ENCODE measurements at places on chromosomes 7 and 10. TPM values are rescaled to one million over a fixed set of nuclear protein-coding genes. Genes with fewer than 3 reads are reported as not detected.
A peak's percentile ranks its signal among the peaks of the same experiment; 100 is the strongest.

- no peak for DNase-seq
These were observed 410.0 kb downstream of the TCERG1L start for GRCh38 chr10:130901311-130902165.

- no peak for DNase-seq
These were observed 139.4 kb upstream of the AGR3 start for GRCh38 chr7:17021205-17021604.

GRCh38 chr10:112744181-112745096, 205.6 kb upstream of the TCF7L2 start:
- DNase-seq: no peak

DNA sequence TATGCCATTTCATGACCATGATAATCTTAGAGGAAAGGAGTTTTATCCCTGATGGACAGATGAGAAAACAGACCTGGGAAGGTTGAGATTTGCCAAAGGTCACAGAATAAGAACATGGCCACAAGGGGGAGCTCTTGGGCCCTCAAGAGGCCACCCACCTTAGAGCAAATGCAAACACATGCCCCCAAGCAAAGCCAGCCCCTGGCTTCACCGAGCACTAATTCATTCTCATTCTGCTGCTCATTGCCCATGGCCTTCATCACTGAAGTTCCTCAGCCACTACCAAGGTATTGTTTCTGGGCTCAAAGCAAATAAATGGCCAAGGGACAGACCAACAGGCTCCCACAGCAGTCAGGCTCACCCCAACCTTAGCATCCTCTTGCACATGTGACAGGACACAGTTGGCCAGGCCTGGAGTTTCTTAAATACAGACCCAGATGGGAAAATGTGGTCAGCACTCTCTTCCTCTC, 44.2 kb downstream of the PDLIM1 start:
- peak; percentile 47 for DNase-seq

GRCh38 chr10:95312986-95313495, 22.2 kb upstream of the PDLIM1 start:
- DNase-seq: no peak

C10orf62 gene
- 0.48 TPM for total RNA-seq

CREB5 gene
- total RNA-seq: 7.0 TPM

DNA sequence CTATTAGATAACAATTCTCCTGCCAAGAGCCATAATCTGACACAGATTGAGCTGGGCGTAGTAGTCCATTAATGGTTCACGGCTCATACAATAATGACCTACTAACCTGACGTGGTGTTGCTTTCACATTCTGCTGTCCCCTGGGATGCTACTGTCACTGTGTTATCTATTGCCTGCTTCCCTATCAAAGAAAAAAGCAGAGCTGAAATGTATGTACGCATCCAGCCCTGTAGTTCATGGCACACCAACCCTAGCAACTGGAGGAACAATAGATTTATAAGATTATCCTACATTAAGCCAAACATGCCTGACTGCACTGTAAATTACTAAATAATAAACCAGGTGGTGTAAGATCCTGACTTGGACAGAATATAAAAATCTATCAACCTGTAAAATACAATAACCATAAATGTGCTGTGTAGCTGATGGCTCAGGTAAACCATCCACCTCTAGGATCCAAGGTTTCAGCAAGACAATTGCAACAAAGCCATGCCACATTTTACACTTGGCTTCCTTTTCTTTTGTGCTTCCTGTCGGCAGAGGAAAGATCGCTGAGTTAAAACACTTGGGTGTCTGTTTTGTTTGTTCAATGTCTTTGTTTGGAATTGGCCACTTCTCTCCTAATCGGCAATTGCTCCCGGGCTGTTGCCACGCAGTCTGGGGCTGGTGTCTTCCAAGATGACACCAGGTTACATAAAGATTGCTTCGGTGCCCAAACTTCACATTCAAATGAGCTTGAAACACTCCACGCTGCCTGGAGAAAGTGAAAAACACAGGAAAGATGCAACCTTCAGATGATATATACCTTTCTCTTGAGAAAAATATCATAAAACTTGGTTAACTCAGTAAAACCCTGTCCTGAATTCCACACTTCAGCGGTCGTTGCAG, 143.9 kb upstream of the MGMT start:
- DNase-seq: no peak

DNA sequence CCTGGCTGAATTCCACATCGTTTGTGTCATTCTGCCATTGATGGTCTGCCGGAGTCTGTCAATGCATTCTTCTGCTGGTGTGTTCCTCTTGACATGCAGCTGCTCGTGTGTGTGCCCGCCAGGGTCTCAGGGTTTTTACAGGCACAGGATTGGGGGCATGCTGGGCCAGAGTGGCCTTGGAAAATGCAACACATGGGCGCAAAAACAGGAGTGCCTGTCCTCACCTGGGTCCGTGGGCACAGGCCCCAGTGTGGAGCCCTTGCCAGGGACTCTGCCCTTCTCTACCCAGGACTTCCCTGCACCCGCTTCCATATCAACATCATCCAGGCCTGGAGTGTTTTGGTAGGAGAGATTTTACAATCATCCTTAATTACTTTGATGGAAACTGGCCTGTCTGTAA, 340.7 kb downstream of the KIF20B start:
- DNase-seq: no peak

GDF10 gene
- 0.43 TPM for total RNA-seq

NRCAM gene
- 1.3 TPM for total RNA-seq

GRCh38 chr10:72485701-72486100, 131.0 kb upstream of the DNAJB12 start:
- no peak for DNase-seq

GRCh38 chr10:52729271-52730104, 43.1 kb downstream of the MBL2 start:
- no peak for DNase-seq

ZRANB1 gene
- 21.5 TPM for total RNA-seq

PROSER2 gene
- 3.7 TPM for total RNA-seq

- peak; percentile 45 for DNase-seq
These were observed 1.8 kb downstream of the LRCH4 start for GRCh38 chr7:100584054-100584682.

DNA sequence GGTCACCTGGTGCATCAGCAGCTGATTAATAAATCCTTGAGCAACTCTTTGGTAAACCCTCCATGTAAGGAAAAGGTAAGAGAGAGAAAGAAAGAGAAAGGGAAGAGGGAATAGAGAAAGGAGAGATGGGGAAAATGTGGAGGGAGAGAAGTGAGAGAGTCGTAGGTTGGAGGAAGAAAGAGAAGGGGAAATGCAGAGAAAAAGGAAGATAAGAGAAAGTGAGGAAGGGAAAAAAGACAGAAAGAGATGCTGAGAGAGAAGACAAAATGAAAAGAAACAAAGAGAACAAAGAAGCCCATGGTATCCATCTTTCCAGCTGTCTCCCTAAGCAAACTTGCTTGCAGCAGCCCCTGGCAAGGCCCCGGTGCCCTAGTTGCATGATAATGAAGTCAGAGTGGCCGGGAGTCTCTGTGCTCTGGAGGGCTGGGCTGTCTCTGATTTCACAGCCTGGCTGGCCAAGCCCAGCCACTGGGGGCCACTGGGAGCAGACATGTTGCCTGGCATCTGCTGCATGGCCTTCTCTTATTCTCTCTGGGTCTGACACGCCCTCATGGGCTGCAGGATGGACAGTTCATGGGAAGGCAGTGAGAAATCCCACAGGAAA, 48.4 kb downstream of the PRR15 start:
- DNase-seq: no peak

GRCh38 chr10:89414146-89414878, at the start of gene IFIT5:
TSS of gene IFIT5 (plus strand) at chr10:89414568. CDS start at chr10:89414799, 231 bp downstream.
- peak; percentile 73 for DNase-seq
